Upper lobe of left lung (tissue), 6 donors: ENCODE measurements at places on chromosomes 3 and 15. TPM values are rescaled to one million over a fixed set of nuclear protein-coding genes. Genes with fewer than 3 reads are reported as not detected.

The GABRR3 gene
- total RNA-seq, result not detected

The ANKRD34C gene
- not detected for total RNA-seq

The DAPK2 gene
- total RNA-seq, result 229 TPM

The CHRFAM7A gene
- 4.1 TPM for total RNA-seq

The OIP5 gene
- not detected for total RNA-seq

The NKTR gene
- total RNA-seq, result 53.7 TPM

The HGD gene
- total RNA-seq, result 2.8 TPM

The SCAANT1 gene
- not detected for total RNA-seq

The UROC1 gene
- total RNA-seq, result not detected

The C3orf85 gene
- not detected for total RNA-seq

The CD96 gene
- 18.2 TPM for total RNA-seq

The RBMS3 gene
- 74.4 TPM for total RNA-seq

The POLR2M gene
- total RNA-seq, result 72.3 TPM

The CHAC1 gene
- 4.2 TPM for total RNA-seq

The CFAP100 gene
- 57.9 TPM for total RNA-seq

The CLDN11 gene
- total RNA-seq, result 6.1 TPM

- H3K27ac ChIP-seq, result no peak overlapping the region
- no peak overlapping the region for H3K4me3 ChIP-seq
- DNase-seq, result no peak
- H3K36me3 ChIP-seq, result peaks cover 5% of the 10 kb centered on the region
Measured at GRCh38 chr15:62795700-62796695, 246.5 kb upstream of the TPM1 start.

DNA sequence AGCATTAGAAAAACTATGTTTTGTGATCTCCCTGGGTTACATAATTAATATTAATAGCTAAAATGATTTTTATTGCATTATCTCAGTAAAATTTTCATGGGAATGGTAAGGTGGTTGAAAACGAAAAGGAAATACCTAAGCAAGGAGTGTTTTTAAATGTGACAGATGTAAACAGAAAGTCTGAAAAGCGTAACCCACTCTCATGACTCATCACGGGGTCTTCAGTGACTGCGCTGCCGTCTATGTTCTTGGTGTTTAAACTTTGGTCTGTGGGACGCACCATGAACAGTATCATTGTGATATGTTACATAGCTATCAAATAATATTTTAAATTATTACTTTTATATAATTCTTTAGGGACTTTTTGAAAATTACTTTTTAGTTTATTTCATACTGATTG is 19.8 kb downstream of the LRCH3 start:
- no peak overlapping the region for H3K27ac ChIP-seq
- H3K4me3 ChIP-seq, result no peak overlapping the region
- no peaks in the 10 kb centered on the region for H3K27me3 ChIP-seq
- no peak for DNase-seq
- H3K36me3 ChIP-seq, result no peaks in the 10 kb centered on the region

DNA sequence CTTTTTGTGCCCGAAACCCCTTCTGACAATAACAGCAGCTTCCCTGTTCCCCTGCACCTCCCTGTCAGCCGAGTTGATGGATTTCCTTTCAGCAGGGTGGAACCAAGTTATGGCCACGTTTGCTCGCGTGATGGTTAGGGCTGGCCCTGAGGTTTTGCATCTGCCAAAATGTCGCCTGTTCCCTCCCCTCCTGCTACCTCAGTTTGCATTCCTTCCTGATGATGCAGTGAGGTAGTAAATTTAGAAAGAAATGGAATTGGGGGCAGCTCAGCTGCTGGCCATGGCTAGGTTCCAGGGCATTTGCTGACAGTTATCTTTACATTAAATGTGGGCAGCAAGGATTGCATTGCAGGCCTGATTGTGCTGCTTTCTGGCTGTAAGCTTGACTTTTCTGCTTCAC is 13.2 kb downstream of the LIMD1 start:
- H3K27me3 ChIP-seq, result no peaks in the 10 kb centered on the region
- H3K4me1 ChIP-seq, result peaks cover 67% of the 10 kb centered on the region
- H3K27ac ChIP-seq, result peak overlapping the region; percentile 66
- no peak for DNase-seq

DNA sequence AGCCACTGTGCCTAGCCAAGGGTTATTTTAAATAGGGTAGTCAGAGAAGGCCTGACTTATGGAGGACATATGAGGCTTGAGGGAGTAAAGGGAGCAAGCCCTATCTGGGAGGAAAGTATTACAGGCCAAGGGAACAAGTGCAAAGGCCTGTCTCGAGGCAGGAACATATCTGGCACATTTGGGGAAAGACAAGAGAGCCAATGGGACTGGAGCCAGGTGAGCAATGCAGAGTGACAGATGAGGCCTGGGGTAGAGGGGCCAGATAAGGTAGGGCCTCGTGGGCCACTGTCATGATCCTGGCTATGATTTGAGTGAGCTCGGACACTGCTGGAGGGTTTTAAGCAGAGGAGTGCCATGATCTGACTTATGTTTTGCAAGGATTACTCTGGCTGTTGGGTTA is 43.8 kb downstream of the DCP1A start:
- H3K27me3 ChIP-seq, result no peaks in the 10 kb centered on the region
- H3K36me3 ChIP-seq, result peaks cover 59% of the 10 kb centered on the region
- H3K27ac ChIP-seq, result no peak overlapping the region
- H3K4me3 ChIP-seq, result no peak overlapping the region
- H3K4me1 ChIP-seq, result no peaks in the 10 kb centered on the region

DNA sequence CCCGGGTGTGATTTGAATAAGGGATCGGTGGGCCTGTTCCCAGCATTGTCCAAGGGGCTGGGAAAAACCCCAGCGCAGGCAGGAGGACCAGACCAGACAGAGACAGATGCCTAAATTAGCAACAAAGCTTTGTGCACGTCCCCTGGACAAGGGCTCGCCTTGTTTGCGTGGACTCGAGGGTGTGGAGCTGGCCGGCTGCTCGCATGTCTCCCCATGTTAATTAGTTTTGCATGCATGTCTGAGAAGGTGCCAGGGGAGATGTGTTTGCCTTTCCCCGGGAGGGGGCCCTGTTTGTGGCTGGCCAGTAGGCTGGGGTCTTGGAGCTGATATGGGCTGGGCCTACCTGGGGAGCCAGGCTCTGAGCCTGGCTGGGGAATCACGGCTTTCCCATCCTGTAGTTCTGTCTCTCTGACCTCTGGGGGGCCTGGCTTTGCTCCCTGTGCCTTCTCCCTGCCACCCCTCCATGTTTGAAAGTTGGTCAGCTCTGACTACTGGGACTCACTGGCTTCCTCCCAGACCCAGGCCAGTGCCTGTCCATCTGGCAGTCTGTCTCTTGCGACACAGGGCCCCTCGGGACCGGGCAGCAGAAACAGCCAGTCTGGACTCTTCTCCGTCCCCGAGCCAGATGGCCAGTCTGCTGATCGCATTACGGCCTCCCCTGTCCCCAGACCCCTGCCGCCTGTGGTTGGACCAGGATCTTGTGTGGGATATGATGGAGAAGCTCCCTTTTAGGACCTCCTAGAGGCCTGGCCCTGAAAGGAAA is 55.4 kb upstream of the POLG start:
- no peaks in the 10 kb centered on the region for H3K4me1 ChIP-seq
- no peak overlapping the region for H3K27ac ChIP-seq
- H3K36me3 ChIP-seq, result no peaks in the 10 kb centered on the region
- H3K27me3 ChIP-seq, result no peaks in the 10 kb centered on the region
- no peak overlapping the region for H3K4me3 ChIP-seq
- no peak for DNase-seq

- H3K4me1 ChIP-seq, result no peaks in the 10 kb centered on the region
- H3K27ac ChIP-seq, result no peak overlapping the region
Measured at GRCh38 chr3:23270423-23270822, 67.3 kb downstream of the UBE2E2 start.

- peak; percentile 71 for DNase-seq
- H3K4me3 ChIP-seq, result no peak overlapping the region
- H3K4me1 ChIP-seq, result peaks cover 8% of the 10 kb centered on the region
- H3K27me3 ChIP-seq, result no peaks in the 10 kb centered on the region
- H3K27ac ChIP-seq, result no peak overlapping the region
Measured at GRCh38 chr15:57319226-57319918, 56.9 kb upstream of the CGNL1 start.

GRCh38 chr3:136437043-136437442 is 186.9 kb downstream of the PCCB start:
- H3K27ac ChIP-seq, result no peak overlapping the region
- peaks cover 19% of the 10 kb centered on the region for H3K36me3 ChIP-seq
- no peaks in the 10 kb centered on the region for H3K4me1 ChIP-seq
- DNase-seq, result no peak

GRCh38 chr3:152089528-152089927 is 179.2 kb upstream of the MBNL1 start:
- no peaks in the 10 kb centered on the region for H3K36me3 ChIP-seq
- no peak overlapping the region for H3K4me3 ChIP-seq
- DNase-seq, result no peak
- no peaks in the 10 kb centered on the region for H3K27me3 ChIP-seq
- no peak overlapping the region for H3K27ac ChIP-seq

GRCh38 chr3:184676927-184677326 is 34.9 kb downstream of the MAGEF1 start:
- H3K27ac ChIP-seq, result no peak overlapping the region
- no peaks in the 10 kb centered on the region for H3K36me3 ChIP-seq
- no peak overlapping the region for H3K4me3 ChIP-seq
- H3K27me3 ChIP-seq, result no peaks in the 10 kb centered on the region
- no peaks in the 10 kb centered on the region for H3K4me1 ChIP-seq

GRCh38 chr15:80732818-80733217 is 37.7 kb downstream of the ABHD17C start:
- no peaks in the 10 kb centered on the region for H3K27me3 ChIP-seq
- H3K27ac ChIP-seq, result no peak overlapping the region
- H3K4me1 ChIP-seq, result peaks cover 23% of the 10 kb centered on the region
- H3K4me3 ChIP-seq, result no peak overlapping the region
- H3K36me3 ChIP-seq, result no peaks in the 10 kb centered on the region

GRCh38 chr3:126852511-126852910 is 130.4 kb upstream of the PLXNA1 start:
- H3K27me3 ChIP-seq, result no peaks in the 10 kb centered on the region
- no peaks in the 10 kb centered on the region for H3K36me3 ChIP-seq
- H3K4me3 ChIP-seq, result no peak overlapping the region
- H3K27ac ChIP-seq, result no peak overlapping the region
- no peak for DNase-seq
- no peaks in the 10 kb centered on the region for H3K4me1 ChIP-seq

DNA sequence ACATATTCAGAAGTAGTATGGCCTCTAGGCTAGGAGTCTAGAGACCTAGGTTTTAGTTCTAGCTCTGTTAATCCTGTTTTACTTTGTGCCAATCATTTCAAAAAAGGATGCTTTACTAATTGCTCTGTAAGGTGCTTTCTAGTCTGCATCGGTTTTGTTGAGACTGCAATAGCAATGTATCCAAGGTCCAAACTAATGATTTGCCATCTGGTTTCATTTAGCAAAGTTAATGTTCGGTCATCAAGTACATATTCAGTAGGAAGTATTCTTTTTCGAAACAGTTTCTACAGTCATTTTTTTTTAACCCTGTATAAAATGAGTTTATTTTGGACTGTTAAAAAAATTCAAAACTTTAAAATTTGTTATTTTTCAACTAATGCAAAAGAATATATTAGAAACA is 2.0 kb upstream of the GALK2 start:
- no peak overlapping the region for H3K27ac ChIP-seq
- no peak overlapping the region for H3K4me3 ChIP-seq
- peaks cover 22% of the 10 kb centered on the region for H3K4me1 ChIP-seq
- no peaks in the 10 kb centered on the region for H3K36me3 ChIP-seq
- no peak for DNase-seq
- H3K27me3 ChIP-seq, result no peaks in the 10 kb centered on the region

- H3K27ac ChIP-seq, result no peak overlapping the region
- H3K36me3 ChIP-seq, result no peaks in the 10 kb centered on the region
- no peaks in the 10 kb centered on the region for H3K4me1 ChIP-seq
- H3K27me3 ChIP-seq, result no peaks in the 10 kb centered on the region
Measured at GRCh38 chr3:56421205-56421604, 47.1 kb downstream of the ERC2 start.

- H3K4me1 ChIP-seq, result no peaks in the 10 kb centered on the region
- H3K27me3 ChIP-seq, result no peaks in the 10 kb centered on the region
- no peaks in the 10 kb centered on the region for H3K36me3 ChIP-seq
- no peak overlapping the region for H3K4me3 ChIP-seq
- H3K27ac ChIP-seq, result no peak overlapping the region
- peak; percentile 40 for DNase-seq
Measured at GRCh38 chr3:50550079-50550736, 17.3 kb downstream of the C3orf18 start.

DNA sequence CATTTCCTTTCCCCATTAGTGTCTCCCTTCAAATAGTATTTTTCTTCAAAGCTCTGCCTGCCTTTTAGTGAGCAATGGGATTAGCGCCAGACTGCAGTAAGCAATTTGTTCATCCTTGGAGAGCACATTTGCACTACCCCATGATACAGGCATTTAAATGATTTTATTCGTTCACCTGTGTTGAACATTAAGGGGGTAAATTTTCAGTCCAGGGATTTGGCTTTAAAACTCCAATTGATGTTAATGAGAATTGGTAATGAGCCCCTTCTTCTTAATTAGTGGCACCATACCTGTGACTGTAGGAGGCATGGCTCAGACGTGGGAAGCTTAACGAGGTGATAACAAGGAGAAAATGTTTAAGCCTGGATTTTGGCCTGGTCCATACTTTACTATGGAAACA is 161.4 kb upstream of the NANOGP8 start:
- no peak for DNase-seq
- H3K36me3 ChIP-seq, result no peaks in the 10 kb centered on the region
- no peak overlapping the region for H3K4me3 ChIP-seq
- no peaks in the 10 kb centered on the region for H3K27me3 ChIP-seq
- H3K27ac ChIP-seq, result no peak overlapping the region
- no peaks in the 10 kb centered on the region for H3K4me1 ChIP-seq

GRCh38 chr15:78347586-78348543 is 7.7 kb downstream of the CRABP1 start:
- no peaks in the 10 kb centered on the region for H3K4me1 ChIP-seq
- no peak overlapping the region for H3K4me3 ChIP-seq
- peak; percentile 79 for DNase-seq

- DNase-seq, result no peak
- H3K4me1 ChIP-seq, result no peaks in the 10 kb centered on the region
- no peak overlapping the region for H3K27ac ChIP-seq
- no peak overlapping the region for H3K4me3 ChIP-seq
- no peaks in the 10 kb centered on the region for H3K36me3 ChIP-seq
Measured at GRCh38 chr3:143795874-143796273, 52.4 kb downstream of the SLC9A9 start.

DNA sequence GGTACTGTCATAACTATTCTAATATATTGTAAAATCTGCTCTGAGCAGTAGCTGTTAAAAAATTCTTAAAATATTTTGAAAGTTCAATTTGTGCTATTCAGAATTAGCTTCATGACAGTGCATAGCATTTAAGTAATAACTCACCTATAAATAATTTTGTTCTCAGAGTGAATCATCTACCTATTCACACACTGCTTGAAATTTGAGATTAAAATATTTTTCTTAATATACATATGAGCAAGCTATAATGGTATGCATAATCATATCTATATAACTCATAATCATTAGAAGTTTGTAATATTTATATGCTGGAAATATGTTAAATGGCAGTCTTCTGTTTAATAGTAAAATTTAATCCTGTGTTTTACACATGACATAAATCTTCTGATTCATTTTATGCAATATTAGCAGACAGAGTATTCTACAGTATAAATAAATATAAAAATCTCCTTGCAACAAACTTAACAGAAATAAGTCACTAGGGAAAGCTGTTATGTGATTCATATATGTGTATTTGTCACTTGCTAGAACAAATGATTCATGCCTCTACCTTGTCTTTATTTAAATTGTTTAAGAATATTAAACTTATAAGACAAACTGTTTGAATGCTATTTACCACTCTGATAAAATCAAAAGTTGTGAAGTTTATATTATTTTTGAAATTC is 710.8 kb downstream of the PLOD2 start:
- no peak overlapping the region for H3K27ac ChIP-seq
- no peaks in the 10 kb centered on the region for H3K36me3 ChIP-seq
- no peak overlapping the region for H3K4me3 ChIP-seq
- no peaks in the 10 kb centered on the region for H3K4me1 ChIP-seq
